ENCODE measurements at places on chromosomes 4 and X.

- DNase-seq, result no peak
These were observed 152.8 kb downstream of the ADGRA3 start for GRCh38 chr4:22363036-22363435.

DNA sequence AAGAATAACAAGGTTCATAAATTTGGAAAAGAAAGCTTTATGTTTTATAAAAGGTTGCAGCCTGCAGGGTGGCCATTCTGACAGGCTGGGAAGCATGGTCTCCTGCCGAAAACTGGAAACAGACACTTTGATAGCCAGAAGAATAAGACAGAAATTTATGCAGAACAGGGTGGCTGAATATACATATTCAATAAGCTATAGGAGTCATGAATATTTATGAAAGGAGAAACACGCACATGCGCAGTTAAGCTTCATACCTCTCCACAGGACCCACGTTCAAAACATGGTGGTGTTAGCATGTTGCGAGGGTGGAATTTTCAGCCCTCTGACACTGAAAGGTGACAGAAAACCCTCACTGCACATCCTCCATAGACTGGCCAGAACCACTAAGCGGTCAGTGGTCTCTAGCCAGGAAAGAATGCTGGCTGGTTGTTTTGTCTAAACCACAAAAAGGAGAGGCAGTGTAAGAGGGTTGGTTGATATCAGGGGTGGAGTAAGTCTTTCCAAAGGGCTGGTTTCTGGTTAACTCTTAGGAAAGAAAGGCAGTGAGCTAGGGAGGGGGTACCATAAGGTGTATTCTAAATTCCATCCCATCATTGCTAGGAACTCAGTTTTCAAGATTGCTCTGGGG lies 58.2 kb downstream of the ANXA10 start:
- DNase-seq, result no peak

- no peak for DNase-seq
These were observed 8.0 kb downstream of the CYP2U1 start for GRCh38 chr4:107939307-107939706.

GRCh38 chr4:151219091-151219490 lies 57.9 kb upstream of the PRSS48 start:
- no peak for DNase-seq

DNA sequence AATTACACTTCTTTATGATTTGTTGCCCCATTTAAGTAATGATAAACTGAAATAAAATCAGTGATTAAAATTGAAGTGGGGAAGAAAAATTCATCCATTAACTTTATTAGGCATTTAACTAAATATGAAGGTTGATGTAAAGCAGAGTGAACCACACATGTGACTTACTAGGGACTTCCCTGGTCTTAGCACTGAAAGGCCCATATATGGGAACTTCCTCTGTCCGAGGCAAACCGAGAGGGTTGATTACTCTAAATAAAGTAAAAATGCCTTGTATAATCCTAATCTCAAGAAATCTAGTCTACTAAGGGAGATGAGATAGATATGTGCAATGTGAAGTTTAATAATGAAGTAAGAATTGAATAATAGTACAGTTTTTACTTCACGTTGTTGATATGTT lies 403.9 kb upstream of the RPS6KA3 start:
- DNase-seq, result no peak

Data from activated CD4-positive, alpha-beta T cell treated with anti-CD3 and anti-CD28 coated beads, Interleukin-2, amount 10 ng/mL, durations not matched to agents 24 days and 14 days (primary cell).